Progenitor cell of endocrine pancreas (in vitro differentiated cells): ENCODE measurements at places on chromosomes 3 and 15. TPM values are rescaled to one million over a fixed set of nuclear protein-coding genes. Genes with fewer than 3 reads are reported as not detected.

The ANKUB1 gene
- not detected in 2 replicates for total RNA-seq

The GOLGA8M gene
- 0.18 TPM in 1 of 2 replicates, not detected in the other for total RNA-seq

The NR2E3 gene
- total RNA-seq = 0.47 TPM in 1 of 2 replicates, not detected in the other

The GHSR gene
- total RNA-seq = not detected in 2 replicates

GRCh38 chr15:74171965-74172541 is 1.5 kb upstream of the ISLR start:
- no peak for DNase-seq

DNA sequence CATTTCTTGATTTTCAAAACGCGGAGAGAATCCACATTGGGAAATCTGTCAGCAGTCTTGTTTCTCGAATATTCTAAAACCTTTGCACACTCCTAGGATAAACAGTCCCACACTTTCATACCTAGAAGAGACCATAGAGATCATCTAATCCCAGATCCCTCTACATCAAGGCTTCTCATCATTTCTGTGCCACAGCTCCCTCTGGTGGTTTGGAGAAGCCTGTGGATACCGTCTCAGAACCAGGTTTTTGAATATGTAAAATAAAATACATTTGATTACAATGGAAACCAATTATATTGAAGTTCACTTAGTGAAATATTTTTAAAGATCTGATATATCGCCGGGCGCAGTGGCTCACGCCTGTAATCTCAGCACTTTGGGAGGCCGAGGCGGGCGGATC is 211.9 kb upstream of the GOLGA6L4 start:
- DNase-seq = no peak

GRCh38 chr3:70386846-70387245 is 74.4 kb upstream of the MDFIC2 start:
- DNase-seq = no peak
